ENCODE measurements at places on chromosomes 1 and 21.
A peak's percentile ranks its signal among the peaks of the same experiment; 100 is the strongest.

- DNase-seq: no peak
These were observed 2.9 kb upstream of the EFNA1 start for GRCh38 chr1:155124503-155125463.

- no peak for DNase-seq
These were observed 34.4 kb downstream of the NENF start for GRCh38 chr1:212466898-212467650.

GRCh38 chr1:161044535-161044907 lies 1.3 kb downstream of the USF1 start:
- DNase-seq: no peak

DNA sequence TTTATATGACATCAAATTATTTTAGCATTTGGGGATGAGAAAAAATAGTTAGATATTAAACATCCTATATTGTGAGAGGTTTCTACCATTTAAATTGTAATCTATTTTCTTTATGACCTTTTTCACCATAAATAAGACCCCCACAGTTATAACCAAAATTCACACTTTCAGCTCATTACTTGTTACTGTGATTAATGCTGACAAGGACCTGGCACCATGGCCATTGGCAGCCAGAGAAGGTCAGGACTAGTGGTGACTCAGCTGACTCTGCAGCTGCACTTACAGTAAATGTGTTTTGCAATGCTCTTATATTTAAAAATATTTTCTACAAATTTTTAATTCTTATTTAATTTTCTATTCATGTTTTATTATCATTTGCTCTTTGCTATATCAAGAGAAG lies 133.3 kb upstream of the C1orf105 start:
- DNase-seq: no peak

DNA sequence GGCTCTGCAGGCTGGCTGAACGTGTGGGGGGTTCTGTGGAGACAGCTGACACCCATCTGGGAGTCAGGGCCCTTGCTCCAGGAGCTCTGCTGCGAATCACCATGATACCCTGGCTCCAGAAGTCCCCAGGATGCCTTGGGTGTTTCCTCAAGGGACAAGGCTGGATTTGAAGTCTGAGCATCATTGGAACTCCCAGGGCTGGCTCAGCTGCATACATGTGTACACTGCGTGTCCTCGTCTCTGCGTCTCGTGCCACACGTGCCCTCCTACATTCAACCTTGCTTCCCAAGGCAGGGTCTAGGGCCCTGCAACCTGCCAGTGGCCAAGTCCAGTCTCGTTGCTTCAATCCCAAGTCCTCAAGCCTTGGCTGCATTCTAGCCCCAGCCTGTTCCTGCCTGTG lies 11.7 kb downstream of the CSF1 start:
- DNase-seq: no peak

DNA sequence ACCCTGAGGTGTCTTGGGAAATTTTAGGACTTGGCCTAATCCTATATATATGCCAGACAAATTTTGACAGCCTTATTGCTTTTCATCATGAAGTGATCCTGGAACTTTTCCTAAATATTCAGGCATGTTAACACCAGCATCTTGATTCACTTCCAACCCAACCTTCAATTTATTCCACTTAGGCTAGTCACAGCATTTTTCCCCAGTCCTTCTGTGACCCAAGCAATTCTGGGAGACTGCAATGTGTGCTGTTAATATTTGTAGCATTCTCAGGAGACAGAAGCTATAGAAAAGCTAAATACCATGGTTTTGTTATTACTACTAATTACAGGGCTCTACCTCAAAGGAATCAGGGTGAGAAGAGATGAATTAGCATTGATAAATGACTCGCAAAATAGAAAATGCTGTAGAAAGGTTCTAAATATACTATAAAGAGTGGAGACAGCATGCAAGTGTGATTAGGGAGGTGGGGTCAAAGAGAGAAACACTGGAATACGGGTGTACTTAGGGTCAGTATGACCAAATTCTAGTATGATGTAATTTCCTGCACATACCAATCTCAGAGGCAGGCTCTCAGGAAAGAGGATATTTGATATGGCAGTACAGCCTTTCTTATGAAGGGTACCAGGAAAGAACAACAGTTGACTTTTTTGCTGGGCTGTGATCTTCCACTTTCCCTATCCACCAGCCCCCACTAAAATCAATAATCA lies 29.1 kb downstream of the PRRX1 start:
- DNase-seq: no peak

DNA sequence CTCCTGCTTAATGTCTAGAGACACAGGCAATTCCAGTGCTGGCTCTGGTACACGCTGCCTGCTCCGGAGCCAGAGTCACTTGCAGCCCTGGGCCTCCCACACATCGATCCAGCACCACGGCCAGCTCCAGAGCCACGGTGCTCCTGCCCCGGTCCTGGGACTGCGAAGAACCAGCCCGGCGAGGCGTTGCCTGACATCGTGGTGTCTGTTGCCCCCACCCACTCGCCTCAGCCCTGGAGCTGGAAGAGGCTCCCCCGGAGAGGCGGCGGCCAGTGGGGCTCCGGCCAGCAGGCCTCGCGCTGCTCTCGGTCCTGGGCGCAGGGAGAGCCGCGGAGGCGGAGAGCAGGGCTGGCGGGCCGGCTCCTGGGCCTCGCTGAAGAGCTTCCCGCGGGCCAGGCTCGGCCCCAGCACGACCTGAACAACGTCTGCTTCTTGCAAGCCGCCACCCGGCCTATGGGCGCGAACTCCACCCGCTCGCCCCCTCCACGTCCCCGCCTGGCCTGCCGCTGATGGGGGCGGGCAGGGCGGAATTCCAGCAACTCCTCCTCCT lies 364.8 kb downstream of the CEP170 start:
- DNase-seq: no peak

DNA sequence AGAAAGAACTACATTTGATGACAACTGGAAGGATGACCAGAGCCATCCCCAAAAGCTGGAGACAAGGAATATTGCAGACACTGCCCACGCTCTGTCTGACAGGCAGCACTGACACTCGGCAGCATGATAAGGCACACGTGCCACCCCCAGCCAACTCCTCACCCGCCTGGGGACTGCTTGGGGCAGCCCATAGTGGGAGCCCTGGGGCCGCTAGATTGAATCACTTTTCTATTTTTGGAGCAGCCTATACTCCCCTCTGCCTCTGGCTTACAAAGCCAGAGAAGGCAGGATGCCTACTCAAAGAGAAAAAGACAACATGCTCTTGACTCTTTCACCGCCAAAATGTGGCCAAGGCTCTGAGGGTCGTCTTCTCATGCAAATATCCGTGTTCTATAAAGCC lies 1.3 kb downstream of the SMG5 start:
- peak; percentile 2 for DNase-seq

GRCh38 chr1:156236164-156236563 lies 5.8 kb upstream of the BGLAP start:
- no peak for DNase-seq

GRCh38 chr1:171250263-171250662 lies 2.0 kb downstream of the FMO1 start:
- DNase-seq: no peak

GRCh38 chr1:156773607-156774006 lies 6.3 kb downstream of the PRCC start:
- DNase-seq: no peak

DNA sequence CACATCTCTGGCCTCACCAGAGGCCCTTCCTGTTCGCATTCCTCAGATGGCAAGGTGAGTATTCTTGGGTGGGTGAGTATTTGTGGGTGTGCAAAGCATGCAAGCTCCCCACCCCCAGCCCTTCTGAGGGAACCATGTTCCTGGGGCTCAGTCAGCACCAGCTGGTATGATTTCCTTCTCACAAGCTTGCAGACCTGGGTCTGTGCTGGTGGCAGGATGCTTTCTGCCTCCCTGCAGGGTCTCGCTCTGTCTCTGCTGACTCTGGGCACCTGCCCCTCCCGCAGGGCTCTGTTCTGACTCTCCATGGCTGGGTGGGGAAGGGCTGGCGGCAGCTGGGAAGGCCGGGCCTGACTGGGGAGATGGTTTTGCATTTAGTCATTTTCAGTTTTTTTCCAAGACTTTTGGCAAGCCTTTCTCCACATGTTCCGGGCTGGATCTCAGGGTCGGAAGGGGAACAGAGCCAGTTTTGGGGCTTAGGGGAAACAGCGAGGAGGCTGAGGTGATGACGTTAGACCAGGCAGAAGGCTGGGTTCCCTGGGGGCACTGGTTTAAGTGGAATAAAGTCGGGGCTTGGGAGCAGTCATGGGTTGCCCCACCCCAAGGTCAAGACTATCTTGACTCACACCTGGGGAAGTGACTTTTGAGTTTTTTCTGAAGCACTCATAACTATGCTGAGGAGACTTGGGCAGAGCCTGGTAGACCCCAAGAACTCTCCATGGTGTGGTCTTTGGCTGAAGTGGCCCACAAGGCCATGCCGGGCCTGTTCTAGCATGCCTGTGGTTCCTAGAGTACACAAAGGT lies 6.2 kb downstream of the RASSF5 start:
- no peak for DNase-seq

- no peak for DNase-seq
These were observed 7.9 kb downstream of the MEF2D start for GRCh38 chr1:156492591-156493080.

- no peak for DNase-seq
These were observed 27.2 kb upstream of the TMCO1 start for GRCh38 chr1:165795894-165796293.

- no peak for DNase-seq
These were observed 18.4 kb downstream of the C1orf21 start for GRCh38 chr1:184405094-184405800.

GRCh38 chr1:245807306-245807705 lies 652.5 kb downstream of the KIF26B start:
- DNase-seq: no peak

DNA sequence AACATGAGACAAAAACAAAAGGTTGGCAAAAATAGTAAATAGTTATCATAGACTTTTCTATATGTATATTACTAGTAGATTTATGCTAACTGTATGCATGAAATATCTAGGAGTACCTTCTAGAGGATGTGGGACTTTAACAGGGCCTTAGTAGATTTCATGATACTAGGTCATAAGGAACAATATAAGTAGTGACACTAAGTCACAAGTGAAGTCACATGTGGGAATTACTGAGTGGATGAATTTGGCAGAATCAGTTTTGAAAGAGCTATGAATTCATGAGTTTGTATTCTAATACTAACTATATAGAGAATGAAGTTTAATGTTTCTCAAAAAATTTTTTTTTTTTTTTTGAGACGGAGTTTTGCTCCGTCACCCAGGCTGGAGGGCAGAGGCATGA lies 53.1 kb upstream of the GPR25 start:
- no peak for DNase-seq

DNA sequence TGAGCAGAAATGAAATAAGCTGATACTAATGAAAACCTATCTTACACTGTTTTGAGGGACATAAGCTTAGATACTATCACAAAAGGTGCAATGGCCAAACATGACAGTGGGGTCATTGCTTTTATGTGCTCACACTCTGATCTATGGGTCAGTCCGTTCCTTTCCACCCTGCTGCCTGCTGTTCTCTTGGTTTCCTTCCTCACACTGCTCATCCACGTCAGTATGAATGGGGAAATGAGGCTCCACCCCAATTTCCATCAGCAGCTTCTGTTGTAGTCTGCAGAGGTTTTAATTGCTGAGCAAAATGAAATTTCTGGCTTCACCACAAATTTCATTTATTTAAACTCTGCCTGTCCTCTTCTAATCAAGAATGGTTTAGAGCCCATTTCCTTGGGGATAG lies 155.2 kb downstream of the GABPA start:
- no peak for DNase-seq

- DNase-seq: no peak
These were observed 61.3 kb upstream of the BACH1 start for GRCh38 chr21:29237110-29238052.

- no peak for DNase-seq
These were observed 14.0 kb upstream of the WASF2 start for GRCh38 chr1:27503844-27504587.

- no peak for DNase-seq
These were observed 15.6 kb downstream of the LRRC8D start for GRCh38 chr1:89836252-89837035.

DNA sequence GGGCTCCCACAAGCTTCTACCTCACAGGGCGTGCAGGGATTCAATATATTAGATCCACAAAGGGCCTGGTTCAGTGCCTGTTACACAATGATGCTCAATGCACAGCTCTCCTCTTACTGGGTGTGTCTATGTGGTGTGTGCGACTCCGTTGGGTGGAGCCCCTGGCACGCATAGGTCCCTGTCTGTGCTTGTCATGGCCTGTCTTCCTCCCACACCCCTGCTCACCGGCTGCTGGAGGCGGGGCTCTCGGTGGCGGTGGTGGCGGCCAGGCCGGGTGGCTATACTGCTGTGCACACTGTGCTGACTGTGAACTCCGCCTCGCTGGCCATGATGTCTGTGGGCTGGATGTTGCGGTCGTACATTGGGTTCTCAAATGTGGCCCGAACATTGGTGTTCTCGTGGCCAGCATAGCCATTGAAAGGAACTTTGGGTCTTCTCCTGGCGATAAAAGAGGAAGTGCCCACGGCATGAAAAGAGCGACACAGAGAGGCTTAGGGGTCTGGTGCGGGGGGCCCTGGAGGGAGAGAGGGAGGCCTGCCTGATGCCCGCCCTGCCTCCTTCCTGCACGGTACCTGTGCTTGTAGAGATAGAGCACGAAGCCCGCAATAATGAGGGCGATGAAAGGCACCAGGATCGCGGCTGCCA lies 46.9 kb downstream of the ZSCAN20 start:
- DNase-seq: no peak

GRCh38 chr1:214808845-214809460 lies 206.0 kb downstream of the CENPF start:
- DNase-seq: no peak

DNA sequence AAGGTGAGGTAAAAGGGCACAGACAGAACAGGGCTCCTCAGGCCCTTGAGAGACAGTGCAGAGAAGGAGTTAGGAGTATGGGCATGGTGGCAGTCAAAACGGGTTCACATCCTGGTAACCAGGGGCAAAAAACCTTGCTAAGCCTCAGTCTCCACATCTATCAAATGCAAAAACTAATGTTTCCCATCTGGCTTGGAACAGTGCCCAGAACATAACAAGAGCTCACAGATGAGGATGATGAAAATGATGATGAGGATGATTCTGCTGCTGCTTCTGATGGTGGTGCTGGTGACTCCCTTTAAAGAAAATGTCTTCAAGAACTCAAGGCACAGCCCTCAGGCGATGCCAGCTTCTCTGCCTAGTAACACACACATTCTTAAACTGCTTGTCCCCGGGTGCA lies 24.1 kb downstream of the HHIPL2 start:
- no peak for DNase-seq

DNA sequence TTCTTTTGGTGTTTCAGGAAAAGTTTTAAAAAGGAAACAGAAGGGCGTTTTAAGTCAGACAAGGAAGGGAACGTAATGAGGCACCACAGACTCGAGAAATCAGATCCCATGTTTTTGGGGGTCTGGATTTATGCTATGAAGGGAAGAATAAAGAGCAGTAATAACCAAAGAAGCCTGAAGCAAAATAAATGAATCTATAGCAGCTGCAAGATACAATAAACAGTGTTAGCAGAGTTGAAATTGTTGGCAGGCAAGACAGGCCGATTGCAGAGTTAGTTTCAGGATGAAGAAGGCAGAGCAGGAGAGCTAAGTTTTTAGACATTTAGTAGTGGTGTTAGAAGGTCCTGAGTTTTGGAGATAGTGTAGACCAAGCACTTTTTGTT lies 425 bp downstream of the DDR2 start:
- DNase-seq: no peak

GRCh38 chr21:17901458-17902079 lies 82.4 kb upstream of the C21orf91 start:
- no peak for DNase-seq

All from activated effector memory CD4-positive, alpha-beta T cell treated with Interleukin-2 at 50 U/mL for 16 hours (primary cell).